Skin of body (tissue), 3 donors: ENCODE measurements at places on chromosomes 1 and 21.

GRCh38 chr1:10633416-10633815, 158.7 kb downstream of the PEX14 start:
- DNase-seq = no peak

- DNase-seq = no peak
Measured at GRCh38 chr1:200962631-200963030, 60.9 kb downstream of the KIF21B start.

DNA sequence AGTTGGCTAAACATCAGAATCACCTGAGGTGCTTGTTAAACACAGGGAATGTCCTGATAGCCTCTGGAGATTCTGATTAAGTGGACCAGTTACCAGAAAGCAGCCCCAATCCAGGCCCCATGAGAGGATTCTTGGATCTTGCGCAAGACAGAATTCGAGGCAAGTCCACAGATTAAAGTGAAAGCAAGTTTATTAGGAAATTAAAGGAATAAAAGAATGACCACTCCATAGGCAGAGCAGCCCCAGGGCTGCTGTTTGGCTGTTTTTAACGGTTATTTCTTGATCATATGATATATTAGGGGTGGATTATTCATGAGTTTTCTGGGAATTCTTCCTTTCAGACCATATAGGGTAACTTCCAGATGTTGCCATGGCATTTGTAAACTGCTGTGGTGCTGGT, 176.2 kb downstream of the ROR1 start:
- no peak for DNase-seq

DNA sequence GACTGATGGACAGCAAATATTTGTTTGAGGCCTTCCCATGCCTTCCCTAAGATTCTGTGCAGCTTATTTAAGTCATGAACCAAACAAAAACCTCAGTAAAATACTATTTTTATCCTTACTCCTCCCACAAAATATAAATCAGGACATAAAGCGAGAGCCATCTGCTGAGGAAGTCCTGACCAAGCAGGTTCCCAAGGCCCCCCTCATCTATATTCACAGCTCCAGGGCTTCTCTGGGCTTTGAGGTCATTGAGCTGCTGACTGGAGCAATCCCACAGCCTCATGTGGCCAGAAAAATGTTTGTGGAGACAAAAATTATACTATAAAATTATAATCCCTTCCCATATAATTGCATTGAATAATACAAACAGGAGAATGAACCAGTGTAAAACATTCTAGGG, 846.2 kb downstream of the ADGRL2 start:
- no peak for DNase-seq

DNA sequence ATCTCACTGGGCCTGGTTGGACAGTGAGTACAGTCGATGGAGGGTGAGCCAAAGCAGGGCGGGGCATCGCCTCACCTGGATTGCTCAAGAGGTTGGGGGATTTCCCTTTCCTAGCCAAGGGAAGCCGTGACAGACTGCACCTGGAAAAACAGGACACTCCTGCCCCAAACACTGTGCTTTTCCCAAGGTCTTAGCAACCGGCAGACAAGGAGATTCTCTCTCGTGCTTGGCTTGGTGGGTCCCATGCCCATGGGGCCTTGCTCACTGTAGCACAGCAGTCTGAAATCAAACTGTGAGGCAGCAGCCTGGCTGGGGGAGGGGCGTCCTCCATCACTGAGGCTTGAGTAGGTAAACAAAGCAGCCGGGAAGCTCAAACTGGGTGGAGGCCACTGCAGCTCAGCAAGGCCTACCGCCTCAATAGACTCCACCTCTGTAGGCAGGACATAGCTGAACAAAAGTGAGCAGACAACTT, 11.3 kb downstream of the C1orf105 start:
- no peak for DNase-seq

GRCh38 chr1:67831850-67832513, 1.3 kb downstream of the GNG12 start:
- DNase-seq = peak; percentile 76

GRCh38 chr1:110645821-110646735, 28.7 kb downstream of the KCNA3 start:
- DNase-seq = no peak

DNA sequence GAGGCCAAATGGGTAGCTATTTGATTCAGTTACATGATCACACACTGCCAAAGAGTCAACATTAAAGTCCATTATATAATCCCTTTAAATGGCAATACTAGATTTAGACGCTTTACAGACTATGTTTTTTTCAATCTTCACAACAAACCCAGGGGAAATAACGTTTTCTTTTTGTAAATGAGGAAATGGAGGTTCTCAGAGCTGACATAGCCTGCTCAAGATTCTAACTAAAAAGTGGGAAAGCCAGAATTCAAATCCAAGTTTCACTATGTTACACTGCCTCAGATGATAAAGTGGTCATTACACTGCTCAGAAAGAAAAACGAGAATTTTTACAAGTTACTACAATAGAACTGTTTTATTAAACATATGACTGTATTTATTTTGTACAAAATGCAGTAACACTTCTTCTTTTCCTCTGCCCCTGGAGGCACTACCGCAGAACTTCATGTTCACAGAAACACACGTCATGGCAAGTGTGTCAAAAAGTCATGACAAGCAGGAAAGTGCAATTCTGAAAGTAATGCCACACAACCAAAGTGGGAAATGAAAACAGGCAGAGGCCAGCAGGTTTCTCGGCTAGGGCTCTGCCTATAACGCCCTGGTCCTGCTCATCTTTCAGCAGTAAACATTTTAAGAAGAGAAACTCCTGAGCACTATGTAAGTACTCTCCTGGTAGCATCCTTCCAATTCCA, 19.0 kb downstream of the THEMIS2 start:
- DNase-seq = no peak

GRCh38 chr1:89910780-89911179, 84.1 kb upstream of the ZNF326 start:
- no peak for DNase-seq

- no peak for DNase-seq
Measured at GRCh38 chr1:101316256-101316655, 79.4 kb downstream of the S1PR1 start.

DNA sequence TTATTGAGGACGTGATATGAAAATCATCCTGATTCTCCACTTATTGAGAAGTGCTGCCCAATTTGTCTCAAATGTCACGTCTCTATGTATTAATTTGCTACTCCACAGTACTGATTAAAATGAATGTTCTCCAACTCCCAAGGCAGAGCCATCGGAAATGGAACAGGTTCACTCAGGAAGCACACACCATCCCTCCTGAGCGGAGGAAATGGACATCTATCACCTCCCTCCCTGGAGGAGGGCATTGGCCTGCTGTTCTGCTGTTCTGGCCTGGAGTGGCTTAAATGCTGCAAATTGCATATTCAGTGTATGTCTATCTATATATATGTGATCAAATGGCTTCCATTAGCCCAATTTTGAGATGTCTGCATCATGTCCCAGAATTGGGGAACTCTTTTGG, 140.5 kb downstream of the CSMD2 start:
- no peak for DNase-seq

- peak; percentile 75 for DNase-seq
Measured at GRCh38 chr1:95309031-95309471, 75.0 kb downstream of the RWDD3 start.

GRCh38 chr1:234162661-234163060, 210.6 kb upstream of the COA6 start:
- DNase-seq = no peak

- no peak for DNase-seq
Measured at GRCh38 chr1:111517469-111518225, 14.2 kb upstream of the ADORA3 start.

DNA sequence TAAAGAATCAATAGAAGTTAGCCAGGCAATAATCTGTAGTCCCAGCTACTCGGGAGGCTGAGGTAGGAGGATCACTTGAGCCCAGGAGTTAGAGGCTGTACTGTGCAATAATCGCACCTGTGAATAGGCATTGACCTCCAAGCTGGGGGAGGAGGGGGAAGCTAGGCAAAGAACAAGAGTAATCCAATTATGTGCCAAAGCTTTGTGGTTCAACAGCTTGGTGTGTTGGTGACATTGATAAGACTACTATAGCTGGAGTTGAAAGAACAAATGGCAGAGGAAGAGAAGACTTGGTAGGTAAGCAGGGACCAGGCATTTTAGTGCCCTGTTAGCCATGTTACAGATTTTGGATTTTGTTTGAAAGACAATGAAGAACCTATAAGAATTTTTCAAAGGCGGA, 2.1 kb upstream of the TMCO2 start:
- DNase-seq = no peak

DNA sequence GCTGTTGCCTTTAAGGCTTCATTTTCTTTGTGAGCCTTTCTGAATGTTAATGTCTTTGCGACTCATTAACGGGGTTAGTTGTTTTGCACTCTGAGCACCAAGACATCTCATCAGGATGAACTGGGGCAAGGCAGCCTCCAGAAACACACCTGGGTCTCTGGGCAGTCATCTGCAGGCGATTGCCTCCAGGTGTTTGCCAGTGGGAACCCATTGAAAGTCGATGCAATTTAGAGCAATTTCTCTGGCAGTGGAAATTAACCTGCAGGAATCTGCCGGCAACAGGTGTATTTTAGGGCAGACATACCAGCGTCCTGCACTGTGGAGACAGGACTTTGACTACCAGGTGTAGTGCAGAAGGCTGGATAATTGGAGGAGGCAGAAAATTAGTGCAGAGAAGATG, 661.0 kb upstream of the PTBP2 start:
- no peak for DNase-seq

GRCh38 chr1:31923901-31924535, 14.2 kb downstream of the PTP4A2 start:
- DNase-seq = no peak

- no peak for DNase-seq
Measured at GRCh38 chr1:101741910-101742309, 254.8 kb downstream of the OLFM3 start.

- no peak for DNase-seq
Measured at GRCh38 chr1:89821322-89822108, 683 bp downstream of the LRRC8D start.

GRCh38 chr21:39562791-39563770, 49.7 kb upstream of the B3GALT5 start:
- DNase-seq = no peak

- DNase-seq = no peak
Measured at GRCh38 chr1:40232444-40232843, 15.3 kb upstream of the TMCO2 start.

DNA sequence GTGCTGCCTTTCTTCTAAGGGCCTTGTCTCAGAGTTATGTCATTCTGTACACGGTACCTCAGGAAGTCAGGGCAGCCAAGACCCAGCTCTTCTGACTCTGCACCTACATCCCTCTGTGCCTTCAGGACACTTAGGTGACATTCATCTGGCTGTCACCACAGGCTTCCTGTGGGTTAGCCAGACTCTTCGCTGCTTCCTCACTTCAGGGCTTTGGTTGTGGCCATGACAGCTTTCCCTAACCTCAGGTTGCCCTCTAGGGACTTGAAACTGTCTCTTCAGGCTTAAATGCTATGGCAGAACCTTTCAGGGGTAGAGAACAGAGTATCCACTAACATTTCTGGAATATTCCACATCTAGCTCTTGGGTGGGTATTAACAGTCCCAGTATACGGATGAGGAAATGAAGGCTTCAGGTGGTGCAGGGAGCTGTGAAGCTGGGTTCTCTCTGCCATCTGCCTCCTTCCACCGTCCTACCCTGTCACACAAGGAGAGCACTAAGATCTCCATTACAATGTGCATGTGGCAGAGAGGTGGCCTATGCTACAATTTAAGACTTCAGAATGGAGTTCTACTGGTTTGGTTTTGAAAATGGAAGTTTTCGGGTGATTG, 9.9 kb downstream of the TSSK3 start:
- no peak for DNase-seq

DNA sequence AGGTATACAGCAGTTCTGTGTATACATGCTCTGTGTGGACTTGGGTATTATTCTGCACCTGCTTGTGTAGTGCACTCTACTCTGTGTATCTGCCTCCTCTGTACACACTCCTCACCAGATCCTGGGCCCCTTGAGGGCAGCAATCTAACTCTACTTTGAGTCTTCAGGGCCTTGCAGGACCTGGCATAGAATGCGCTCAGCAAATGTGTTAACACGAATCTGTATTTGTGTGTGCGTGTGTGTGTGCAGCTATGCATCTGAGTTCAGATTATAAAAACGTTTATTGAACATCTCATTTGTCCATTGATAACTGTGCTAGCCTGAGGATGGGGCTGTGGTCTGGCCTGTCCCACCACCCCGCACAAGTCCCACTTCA, 3.9 kb upstream of the MEF2D start:
- DNase-seq = no peak

GRCh38 chr1:91311672-91312071, 93.0 kb downstream of the HFM1 start:
- DNase-seq = no peak

DNA sequence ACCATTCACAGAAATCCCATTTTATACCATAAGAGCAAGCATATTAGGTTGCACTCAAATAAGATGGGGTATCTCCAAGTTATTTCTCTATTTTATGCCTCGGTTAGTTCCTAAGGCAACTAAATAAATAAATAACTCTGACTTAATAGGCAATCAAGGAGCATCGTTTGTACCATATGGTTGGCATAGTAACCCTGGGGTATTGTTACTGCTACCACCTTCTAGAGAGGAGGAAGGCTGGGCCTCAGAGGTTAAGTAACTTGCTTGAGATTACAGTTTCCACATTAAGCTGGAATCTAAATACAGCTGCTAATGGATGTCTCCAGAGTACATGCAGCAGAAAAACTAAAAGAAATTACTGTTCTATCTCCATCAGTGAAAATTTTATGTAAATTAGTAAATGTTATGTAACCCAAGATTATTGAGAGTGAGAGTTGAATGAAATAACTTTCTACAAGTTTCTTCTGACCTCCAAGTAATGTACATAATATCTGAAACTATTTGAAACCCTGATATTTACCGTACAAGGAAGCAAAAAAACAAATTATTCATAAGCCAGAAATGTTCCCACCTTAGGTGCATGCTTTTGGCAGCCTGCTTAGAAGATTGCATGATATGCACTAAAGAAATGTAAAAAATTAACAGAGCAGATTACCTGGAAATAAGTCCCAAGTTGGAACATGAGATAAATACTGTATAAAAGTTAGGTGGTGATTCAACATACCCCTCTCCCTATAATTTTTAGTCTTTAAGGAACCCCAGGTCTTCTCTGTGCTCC, 127.0 kb downstream of the CRB1 start:
- DNase-seq = no peak

DNA sequence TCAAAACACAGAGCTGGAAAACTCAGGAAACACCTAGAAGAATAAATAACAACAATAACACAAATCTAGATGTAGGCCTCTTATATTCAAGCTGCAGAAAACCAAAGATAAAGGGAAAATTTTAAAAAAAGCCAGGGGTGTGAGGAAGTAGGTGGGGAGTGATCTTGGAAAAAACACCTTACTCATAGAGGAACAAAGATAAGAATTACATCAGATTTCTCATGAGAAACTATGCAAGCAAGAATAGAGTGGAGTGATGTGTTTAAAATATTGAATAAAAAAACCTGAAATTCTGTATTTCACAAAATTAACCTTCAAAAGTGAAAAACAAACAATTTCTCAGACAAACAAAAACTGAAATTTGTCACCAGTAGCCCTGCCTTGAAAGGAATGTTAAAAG, 265.5 kb upstream of the RGS18 start:
- no peak for DNase-seq
